ENCODE measurements at places on chromosomes 5 and 9. TPM values are rescaled to one million over a fixed set of nuclear protein-coding genes. Genes with fewer than 3 reads are reported as not detected.

DCAF12 gene
- total RNA-seq: 22.1 TPM

AMBP gene
- 73.8 TPM for total RNA-seq

BTNL3 gene
- total RNA-seq: not detected

DNA sequence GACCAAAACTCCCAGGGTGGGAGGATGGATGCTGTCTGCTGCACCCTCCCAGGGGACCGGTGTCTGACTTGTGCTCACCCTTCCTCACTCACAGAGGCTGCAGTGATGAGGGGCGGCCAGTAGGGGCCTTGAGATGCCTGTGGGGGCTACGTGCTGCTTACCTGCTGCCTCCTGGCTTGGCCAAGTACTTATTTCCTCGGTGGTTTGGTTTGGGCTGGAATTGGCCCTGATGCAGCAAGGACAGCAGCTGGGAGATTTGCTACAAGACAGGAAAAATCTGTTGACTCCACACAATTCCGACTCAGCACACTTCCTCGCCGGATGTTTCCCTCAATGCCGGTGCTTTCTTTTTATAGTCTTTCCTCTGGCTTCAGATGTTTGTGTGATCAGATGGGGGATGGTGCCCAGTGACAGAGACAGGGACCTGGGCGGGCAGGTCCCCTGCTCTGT lies 6.6 kb downstream of the PCDH12 start:
- no peaks in the 10 kb centered on the region for H3K27me3 ChIP-seq
- no peak for DNase-seq
- no peaks in the 10 kb centered on the region for H3K36me3 ChIP-seq
- no peak overlapping the region for H3K27ac ChIP-seq
- no peaks in the 10 kb centered on the region for H3K4me1 ChIP-seq

- H3K36me3 ChIP-seq: no peaks in the 10 kb centered on the region
- peak overlapping the region; percentile 98 for H3K4me3 ChIP-seq
- H3K4me1 ChIP-seq: no peaks in the 10 kb centered on the region
- peak; percentile 35 for DNase-seq
- H3K27ac ChIP-seq: peak overlapping the region; percentile 97
Observed at GRCh38 chr9:76394960-76395252, 680 bp upstream of the RFK start.

- H3K36me3 ChIP-seq: no peaks in the 10 kb centered on the region
- H3K4me1 ChIP-seq: no peaks in the 10 kb centered on the region
- H3K27ac ChIP-seq: no peak overlapping the region
- no peak overlapping the region for H3K4me3 ChIP-seq
Observed at GRCh38 chr9:20376731-20377375, 245.4 kb downstream of the MLLT3 start.

- DNase-seq: no peak
- H3K36me3 ChIP-seq: no peaks in the 10 kb centered on the region
- no peaks in the 10 kb centered on the region for H3K4me1 ChIP-seq
- H3K4me3 ChIP-seq: no peak overlapping the region
- H3K27ac ChIP-seq: no peak overlapping the region
Observed at GRCh38 chr5:82663225-82663624, 385.1 kb upstream of the RPS23 start.

DNA sequence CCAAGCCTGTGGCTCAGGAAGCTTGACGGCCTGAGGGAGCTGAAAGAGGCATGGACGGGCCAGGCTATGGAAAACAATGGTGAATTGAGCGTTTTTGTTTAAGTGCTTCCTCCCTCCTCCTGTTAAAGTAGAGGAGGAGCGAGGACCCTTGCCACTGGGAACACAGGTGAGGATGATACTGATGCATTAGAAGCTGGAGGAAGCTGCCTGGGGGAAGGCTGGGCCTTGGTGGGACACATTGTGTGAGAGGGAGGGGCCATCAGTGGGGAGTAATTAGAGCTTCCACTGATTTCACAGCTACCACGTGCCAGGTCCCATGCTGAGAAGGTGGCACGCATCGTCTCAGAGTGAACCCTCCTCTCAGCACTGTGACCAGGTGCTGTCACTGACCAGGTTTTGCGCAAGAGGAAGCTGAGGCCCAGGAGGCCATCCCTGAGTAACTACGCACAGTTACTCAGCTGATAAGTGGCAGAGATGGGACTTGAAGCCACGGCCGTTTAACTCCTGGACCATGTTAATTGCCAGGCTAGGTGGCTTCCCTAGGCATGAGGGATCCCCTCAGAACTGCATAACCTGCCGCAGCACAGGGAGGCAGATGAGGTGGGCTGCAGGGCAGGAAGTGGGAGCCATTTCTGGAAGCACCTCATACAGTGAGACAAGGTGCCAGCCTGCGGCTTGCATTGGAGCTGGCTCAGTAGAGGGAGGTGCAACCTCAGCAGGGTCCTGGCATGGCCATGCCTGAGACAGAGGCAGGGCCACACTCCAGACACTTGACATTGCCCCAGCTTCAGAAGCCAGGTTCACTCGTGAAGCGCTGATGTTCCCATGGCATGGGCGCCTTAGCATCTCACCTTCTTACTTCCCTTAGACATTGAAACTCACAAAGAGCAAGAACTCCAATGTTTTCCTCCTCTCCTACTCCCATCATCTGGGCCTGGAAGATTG lies 195.3 kb upstream of the MVB12B start:
- no peak for DNase-seq
- H3K27ac ChIP-seq: no peak overlapping the region
- H3K27me3 ChIP-seq: no peaks in the 10 kb centered on the region
- no peak overlapping the region for H3K4me3 ChIP-seq

DNA sequence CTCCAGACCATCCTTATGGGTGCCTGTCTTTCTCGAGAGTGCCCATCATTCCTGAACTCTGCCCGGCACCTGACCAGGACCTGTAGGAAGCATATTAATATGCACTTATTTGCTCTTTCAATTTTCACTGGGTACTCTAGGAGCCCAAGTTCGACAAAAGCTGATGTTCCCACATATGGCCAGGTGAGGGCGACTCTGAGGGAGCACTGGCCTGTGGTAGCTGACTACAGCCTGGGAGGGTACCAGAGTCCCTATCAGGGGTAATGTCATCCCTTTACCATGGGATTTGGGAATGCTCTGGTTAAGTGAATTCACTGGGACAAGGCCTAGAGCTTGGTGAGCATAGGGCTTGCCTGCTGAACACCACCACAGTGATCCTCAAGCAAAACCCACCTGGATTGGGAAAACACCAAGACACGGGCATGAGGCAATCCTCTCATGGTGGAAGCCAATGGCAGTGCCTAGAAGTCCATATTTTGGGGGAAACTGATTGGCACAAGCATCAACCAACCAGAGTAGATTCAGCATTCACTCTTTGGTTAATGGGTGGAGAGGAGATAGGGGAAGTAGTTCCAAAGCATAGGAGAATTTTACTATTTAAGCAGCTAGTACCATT lies 112.2 kb downstream of the MTX3 start:
- no peak for DNase-seq
- no peak overlapping the region for H3K27ac ChIP-seq
- H3K4me1 ChIP-seq: no peaks in the 10 kb centered on the region
- H3K27me3 ChIP-seq: no peaks in the 10 kb centered on the region

DNA sequence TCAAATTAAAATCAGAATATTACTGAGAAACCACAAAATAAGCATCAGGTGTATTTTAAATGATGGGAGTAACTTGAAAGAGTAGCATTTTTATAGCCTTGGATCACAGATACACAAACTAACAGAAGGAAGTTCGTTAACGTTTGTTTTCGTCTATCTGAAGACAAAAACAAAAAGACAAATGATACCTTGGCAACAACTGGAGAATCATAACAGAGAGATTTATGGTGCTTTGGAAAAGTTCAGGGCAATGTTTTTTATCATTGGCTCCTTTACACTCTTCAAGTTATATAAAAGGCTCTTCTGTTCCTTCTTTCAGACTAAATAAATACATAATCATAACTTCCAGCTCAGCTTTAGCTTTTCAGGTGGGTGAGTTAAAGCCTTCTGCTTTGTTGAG lies 128.1 kb upstream of the VLDLR start:
- no peaks in the 10 kb centered on the region for H3K27me3 ChIP-seq
- DNase-seq: no peak
- no peaks in the 10 kb centered on the region for H3K4me1 ChIP-seq

DNA sequence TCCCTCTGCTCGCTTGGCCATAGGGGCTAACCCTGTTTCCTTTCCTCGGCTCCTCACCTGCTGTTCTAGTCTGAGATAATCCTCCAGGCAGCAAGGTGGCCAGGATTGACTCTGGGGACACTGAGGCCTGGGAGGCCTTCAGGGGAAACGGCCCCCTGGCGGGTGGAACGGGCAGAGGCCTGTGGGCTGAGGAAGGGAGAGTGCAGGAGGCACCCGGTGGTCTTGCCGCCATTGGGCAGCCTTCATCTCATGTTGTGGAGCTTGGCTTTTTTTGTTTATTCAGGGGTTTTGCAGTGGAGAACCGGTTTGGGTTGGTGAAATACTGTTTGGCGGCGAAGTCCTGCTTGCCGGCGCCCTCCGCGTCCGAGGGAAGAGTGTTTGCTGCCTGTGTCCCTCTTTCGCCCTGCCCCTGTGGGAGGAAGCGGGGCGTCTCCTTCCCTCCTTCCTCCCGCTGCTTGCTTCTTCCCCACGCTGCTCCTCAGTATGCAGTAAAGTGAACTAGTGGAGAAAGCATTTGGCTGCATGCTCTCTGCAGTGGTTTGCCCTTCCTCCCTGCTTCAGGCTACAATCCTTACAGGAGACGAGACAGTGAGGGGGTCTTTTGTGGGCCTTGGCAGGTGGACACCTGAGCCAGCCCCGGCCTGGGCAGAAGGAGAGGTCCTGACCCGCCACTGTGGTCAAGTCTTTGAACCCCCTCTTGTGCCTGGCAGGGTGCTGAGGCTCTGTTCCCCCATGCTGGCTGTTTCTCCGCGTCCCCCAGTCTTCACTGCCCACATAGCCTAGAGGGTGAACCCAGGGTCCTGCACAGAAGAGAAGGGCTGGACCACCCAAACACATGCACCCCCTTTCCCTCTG lies 30.8 kb upstream of the PRDM12 start:
- no peak for DNase-seq
- H3K4me3 ChIP-seq: no peak overlapping the region
- peaks cover 31% of the 10 kb centered on the region for H3K36me3 ChIP-seq
- no peaks in the 10 kb centered on the region for H3K4me1 ChIP-seq
- H3K27me3 ChIP-seq: no peaks in the 10 kb centered on the region

DNA sequence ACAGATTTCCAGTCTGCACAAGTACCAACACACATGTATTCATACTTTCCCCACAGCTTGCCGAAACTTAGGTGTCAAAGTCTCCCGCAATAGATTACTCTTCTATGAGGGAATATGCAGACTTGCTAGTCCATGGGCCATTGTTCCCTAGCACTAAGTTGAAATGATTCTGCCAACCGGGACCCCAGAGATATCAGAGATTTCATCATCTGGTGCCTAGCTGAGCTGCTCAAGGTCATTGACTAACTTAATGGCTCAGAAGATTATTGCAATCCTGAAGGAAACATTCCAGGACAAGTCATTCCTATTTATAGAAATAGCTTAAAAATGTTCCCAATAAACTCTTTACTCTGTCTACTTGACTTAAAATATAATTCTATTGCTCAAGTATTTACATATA lies 202.6 kb downstream of the PIK3R1 start:
- no peaks in the 10 kb centered on the region for H3K36me3 ChIP-seq
- no peak overlapping the region for H3K27ac ChIP-seq
- no peaks in the 10 kb centered on the region for H3K4me1 ChIP-seq

- no peaks in the 10 kb centered on the region for H3K4me1 ChIP-seq
- no peaks in the 10 kb centered on the region for H3K36me3 ChIP-seq
- H3K27me3 ChIP-seq: no peaks in the 10 kb centered on the region
- H3K27ac ChIP-seq: no peak overlapping the region
- no peak overlapping the region for H3K4me3 ChIP-seq
- no peak for DNase-seq
Observed at GRCh38 chr9:27485158-27485557, 38.9 kb upstream of the IFNK start.
